ENCODE measurements at places on chromosomes 13 and 19. TPM values are rescaled to one million over a fixed set of nuclear protein-coding genes. Genes with fewer than 3 reads are reported as not detected.

The CGB2 gene
- 0.35 TPM for total RNA-seq

The ZNF208 gene
- total RNA-seq, result not detected

The ZNF569 gene
- total RNA-seq, result 5.3 TPM

The PDCD5 gene
- total RNA-seq, result 429 TPM

The NKPD1 gene
- 0.05 TPM for total RNA-seq

The LILRA6 gene
- not detected for total RNA-seq

The TUBA3C gene
- total RNA-seq, result not detected

The ZNF805 gene
- 2.1 TPM for total RNA-seq

The C19orf33 gene
- 701 TPM for total RNA-seq

The MAP1S gene
- 26.1 TPM for total RNA-seq

The PROZ gene
- not detected for total RNA-seq

The ZNF584 gene
- 18.8 TPM for total RNA-seq

The FDX2 gene
- 21.5 TPM for total RNA-seq

The HSH2D gene
- total RNA-seq, result 0.05 TPM

The ITGBL1 gene
- 1.7 TPM for total RNA-seq

The UHRF1 gene
- total RNA-seq, result 47.9 TPM

Measured in A549 treated with DMSO at 1 μM for 4 hours (cell line).